ENCODE measurements at places on chromosomes 3 and 15.
A peak's percentile ranks its signal among the peaks of the same experiment; 100 is the strongest.

- no peak for DNase-seq
Measured at GRCh38 chr3:126103121-126104027, 19.4 kb upstream of the SLC41A3 start.

DNA sequence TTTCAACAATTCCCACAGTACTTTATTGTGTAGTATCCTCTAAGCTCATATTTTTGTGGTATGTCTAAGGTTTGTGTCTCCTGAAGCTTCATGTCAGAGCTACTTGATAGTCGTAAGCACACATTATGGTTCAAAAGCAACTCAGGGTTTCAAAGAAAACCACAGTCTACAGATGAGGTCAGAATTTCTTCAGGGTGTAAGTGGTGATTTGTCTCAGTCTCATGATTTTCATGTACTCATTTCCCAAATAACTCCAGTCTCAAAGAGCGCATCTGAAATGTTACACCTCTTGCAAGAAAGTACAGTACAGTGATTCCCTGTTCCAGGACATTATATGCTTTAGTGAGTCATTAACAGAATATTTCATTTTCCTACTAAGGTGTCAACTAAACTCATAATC lies 47.5 kb upstream of the SSR3 start:
- DNase-seq, result no peak

GRCh38 chr3:4310971-4311370 lies 7.8 kb downstream of the SETMAR start:
- DNase-seq, result no peak

- peak; percentile 53 for DNase-seq
Measured at GRCh38 chr3:170222647-170223541, 670 bp downstream of the PRKCI start.

- DNase-seq, result no peak
Measured at GRCh38 chr15:96342406-96343112, 12.1 kb downstream of the NR2F2 start.

DNA sequence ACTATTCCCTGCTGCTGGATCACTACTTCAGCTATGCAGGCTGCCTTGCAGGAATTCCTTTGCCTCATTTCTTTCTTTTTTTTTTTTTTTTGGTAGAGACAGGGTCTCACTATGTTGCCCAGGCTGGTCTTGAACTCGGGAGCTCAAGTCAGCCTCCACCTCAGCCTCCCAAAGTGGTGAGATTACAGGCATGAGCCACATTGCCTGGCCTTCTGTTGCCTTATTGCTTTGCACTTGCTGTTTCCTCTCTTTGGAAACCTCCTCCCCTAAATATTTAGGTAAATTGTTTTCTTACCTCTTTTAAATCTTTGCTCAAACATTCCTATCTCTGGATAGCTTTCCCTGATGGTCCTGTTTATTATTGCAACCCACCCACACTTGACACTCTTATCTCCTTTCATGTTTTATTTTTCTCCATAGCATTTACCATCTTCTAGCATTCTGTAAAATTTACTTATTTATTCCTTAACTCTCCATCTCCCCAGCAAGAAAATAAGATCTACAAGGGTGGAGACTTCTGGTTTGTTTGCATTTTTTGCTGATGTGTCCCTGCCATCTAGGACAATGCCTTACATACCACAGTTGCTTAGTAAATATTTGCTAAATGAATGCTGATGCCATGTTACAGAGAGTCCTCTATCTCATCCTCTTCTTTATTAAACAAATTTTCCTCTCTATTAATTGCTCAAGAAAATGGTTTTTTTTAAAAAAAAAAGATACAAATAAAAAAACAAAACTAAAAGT lies 134.8 kb downstream of the P2RY1 start:
- DNase-seq, result no peak

DNA sequence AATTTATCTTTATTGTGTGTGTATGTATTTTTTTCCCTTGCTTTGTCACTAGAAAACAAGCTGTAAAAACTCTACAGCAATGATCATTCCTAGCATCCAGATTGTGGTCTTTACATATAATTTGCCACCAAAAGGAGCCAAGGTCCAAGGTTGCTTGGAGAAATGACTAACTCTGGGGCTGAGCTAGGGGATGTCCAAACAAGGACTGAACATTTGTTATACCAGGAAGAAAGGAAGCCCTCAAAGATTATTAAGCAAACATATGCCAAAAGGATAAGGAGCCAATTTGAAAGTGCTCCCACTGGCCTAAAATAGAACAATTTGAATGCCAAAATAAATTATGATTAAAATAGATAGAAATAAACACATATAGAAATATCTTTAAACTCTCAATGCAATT lies 293.3 kb downstream of the ZIC1 start:
- DNase-seq, result no peak

DNA sequence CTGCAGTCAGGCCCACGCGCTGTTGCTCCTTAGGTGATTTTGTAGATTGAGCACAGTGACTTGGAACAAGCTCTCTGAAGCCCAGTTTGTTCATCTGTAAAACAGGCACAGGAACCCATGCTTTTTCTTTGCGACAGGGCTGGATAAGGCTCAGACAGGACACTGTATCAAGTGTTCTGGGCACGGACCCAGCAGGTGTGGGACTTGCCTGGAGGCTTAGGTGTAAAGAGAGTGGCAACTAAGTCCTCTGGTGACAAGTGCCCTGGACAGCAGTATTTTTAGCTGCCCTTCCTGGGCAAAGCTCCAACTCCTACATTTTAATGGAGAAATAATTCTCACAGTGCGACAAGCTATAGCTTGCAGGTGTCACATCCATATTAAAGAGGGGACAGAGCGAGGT lies 32.2 kb downstream of the CD276 start:
- no peak for DNase-seq

DNA sequence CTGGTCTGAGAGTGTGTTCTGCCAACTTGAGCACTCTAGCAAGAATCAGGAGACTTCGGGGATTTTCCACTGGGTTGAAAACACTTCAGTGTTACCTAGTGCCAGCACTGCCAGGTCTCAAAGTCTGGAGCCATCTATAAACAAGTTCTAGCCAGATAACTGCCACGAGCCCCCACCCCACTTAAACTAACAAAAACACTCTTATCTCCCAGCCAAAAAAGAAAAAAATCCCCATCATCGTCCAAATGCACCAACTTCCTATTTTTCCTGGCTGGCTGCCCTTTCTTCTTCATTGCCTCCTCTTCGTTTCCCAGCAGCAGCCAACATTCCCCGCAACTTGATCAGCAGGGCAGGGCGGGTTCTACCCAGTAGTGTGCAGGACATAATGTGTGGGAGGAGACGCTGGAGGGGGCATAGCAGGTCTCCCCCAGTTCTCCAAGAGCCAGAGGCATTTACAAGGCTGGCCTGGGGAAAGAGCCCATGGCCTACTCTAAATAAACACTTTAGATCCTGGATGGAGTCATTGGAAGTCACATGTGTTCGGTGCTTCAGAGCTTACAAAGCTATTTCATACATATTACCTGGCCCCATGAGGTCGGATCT lies 29.5 kb downstream of the C2CD4B start:
- no peak for DNase-seq

DNA sequence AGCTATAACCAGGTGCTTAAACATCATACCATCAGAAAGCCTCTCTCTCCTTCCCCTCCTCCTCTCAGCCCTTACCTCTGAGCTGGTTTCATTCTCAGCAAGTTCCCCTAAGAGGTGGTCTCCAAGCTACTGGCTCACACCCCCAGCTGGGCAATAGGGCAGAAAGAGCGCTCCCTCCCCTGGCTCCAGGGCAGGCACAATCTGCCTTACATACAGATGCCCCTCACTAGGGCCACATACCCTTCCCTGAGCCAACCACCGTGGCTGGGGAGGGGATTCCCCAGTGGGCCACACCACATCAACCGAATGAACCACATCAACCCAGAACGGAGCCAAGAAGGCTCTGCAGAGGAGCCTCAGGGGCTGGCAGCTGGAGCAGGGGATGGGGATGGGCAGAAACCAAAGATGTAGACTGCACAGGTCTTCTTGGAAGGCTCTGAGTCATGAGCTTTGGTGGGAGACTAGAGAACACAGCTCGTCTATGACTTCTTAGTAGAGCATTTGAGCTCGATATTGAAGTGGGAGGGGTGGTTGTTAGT lies 4.6 kb upstream of the FBLN2 start:
- DNase-seq, result peak; percentile 43

GRCh38 chr3:167941234-167941995 lies 154.3 kb downstream of the GOLIM4 start:
- DNase-seq, result no peak

- DNase-seq, result no peak
Measured at GRCh38 chr3:195929452-195929851, 21.1 kb upstream of the TNK2 start.

GRCh38 chr15:67178569-67179210 lies 75.8 kb downstream of the AAGAB start:
- DNase-seq, result no peak

GRCh38 chr3:191120447-191121298 lies 78.4 kb upstream of the OSTN start:
- DNase-seq, result no peak

DNA sequence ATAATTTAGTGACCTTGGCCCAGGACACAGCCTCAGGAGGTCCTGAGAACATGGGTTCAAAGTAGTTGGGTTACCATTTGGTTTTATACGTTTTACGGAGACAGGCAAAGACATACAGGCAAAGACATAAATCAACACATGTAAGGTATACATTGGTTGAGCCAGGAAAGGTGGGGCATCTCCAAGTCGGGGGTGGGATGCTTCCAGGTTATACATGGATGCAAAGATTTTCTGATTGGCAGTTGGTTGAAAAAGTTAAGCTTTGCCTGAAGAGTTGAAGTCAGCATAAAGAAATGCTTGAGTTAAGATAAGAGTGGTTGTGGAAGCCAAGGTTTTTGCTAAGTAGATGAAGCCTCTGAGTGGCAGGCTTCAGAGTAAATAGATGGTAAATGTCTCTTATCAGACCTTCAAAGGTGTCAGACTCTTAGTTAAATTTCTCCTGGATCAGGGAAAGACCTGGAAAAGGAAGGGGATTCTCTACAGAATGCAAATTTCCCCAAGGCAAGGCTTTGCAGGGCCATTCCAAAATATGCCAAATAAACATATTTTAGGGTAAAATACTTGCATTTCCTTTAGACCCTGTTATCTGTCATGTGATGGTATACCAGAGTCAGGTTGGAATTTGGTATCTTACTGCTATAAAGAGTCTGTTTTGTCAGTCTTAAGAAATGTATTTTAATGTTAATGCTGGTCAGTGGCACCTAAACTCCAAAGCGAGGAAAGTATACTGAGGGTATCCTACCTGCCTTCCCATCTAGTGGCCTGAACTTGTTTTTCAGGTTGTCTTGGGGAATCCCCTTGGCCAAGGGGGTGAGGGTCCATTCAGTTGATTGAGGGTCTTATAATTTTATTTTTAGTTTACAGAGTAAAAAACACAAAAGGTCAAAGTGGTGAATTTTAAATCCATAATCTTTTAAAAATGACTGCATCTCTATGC lies 8.2 kb upstream of the PDHB start:
- no peak for DNase-seq

DNA sequence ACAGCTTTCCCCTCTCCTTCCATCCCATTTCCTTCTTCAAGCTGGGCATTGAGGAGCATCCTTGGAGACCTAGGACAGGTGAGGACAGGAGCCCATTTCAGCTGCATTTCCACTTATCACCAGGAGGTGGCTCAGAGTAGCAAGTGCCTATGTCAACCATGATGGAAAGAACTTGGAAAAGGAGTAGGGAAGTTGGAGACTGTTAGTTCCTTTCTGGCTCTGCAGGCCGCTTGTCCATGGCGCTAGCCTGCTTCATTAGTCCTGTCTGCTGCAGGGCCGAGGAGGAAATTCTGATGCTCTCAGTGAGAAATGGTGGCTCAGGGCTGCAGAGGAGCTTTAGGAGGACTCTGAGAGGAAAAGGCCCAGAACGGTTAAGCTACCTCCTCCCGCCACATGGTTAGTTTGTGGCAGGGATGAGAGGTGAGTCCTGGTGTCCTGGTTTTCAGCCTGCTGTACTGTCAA lies 7.0 kb upstream of the CD276 start:
- peak; percentile 41 for DNase-seq

DNA sequence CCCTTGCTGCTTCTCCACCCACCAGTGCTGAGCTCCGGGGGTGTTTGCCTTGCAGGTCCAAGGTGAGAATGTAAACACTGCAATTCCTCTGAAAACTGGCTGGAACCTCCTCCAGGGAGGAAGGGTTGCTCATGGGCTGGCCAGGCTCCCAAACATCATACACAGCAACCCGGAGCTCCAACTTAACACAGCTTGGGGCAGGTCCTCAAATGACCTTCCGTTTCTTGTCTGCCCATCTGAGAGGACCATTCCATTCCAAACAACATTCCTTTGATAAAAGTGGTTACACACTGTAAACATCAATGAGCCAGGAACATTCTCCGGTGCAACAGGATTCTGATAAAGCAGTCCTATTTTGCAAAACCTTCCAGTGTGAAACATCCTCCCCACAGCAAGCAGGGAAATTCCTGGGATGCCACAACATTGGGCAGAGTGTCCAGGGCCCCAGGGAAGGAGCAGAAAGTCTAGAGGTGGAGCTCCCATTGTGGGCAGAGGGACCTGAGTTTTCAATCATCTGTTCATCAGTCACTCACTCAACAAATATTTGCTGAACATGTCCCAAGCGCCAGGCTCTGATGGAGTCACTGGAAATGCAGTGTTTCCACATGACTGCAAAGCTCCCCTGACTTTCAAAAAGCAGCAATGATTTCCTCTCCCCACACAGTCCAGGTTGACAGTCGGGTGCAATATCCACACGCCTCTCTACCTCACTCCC lies 7.3 kb upstream of the HEG1 start:
- no peak for DNase-seq

GRCh38 chr15:78931439-78932257 lies 13.2 kb downstream of the CTSH start:
- DNase-seq, result no peak

DNA sequence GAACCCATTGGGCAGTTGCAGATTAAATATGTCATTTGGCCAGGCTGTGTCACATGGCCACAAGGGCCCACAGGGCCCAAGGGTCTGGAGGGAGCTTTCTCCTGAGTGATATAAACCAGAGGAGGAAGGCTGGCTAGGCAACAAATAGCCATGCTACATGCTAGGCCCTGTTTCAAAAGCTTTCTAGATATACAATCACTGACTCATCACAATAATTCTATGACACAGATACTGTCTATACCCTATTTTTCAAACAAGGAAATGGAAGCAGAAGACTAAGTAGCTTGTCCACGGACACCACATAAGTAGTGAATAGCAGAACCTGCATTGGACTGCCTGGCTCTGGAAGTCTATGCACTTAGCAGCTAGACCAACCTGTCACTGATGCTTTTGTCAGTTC lies 625.4 kb downstream of the NTRK3 start:
- no peak for DNase-seq

- no peak for DNase-seq
Measured at GRCh38 chr15:83999396-84000135, 236.0 kb upstream of the GOLGA6L4 start.

GRCh38 chr3:48788544-48789162 lies 59.0 kb downstream of the PRKAR2A start:
- no peak for DNase-seq

GRCh38 chr3:170414202-170414663 lies 4.4 kb upstream of the CLDN11 start:
- peak; percentile 11 for DNase-seq

DNA sequence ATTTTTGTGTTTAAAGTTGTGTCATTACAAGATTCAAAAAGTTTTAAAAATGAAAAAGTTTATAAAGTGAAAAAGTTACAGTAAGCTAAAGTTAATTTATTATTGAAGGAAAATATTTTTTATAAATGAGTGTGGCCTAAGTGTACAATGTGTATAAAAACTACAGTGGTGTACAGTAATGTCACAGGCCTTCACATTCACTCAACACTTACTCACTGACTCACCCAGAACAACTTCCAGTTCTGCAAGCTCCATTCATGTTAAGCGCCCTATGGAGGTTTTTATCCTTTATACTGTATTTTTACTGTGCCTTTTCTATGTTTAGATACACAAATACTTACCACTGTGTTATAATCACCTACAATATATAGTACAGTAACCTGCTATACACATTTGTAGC lies 76.3 kb downstream of the DTWD1 start:
- no peak for DNase-seq

- DNase-seq, result no peak
Measured at GRCh38 chr3:106707347-106707746, 669.9 kb upstream of the CCDC54 start.

Measured in activated CD4-positive, alpha-beta T cell treated with anti-CD3 and anti-CD28 coated beads, Interleukin-2, amount 50 U/mL, for 4 hours (primary cell).